Pancreas (tissue), 10 donors: ENCODE measurements at places on chromosomes 7 and 10. TPM values are rescaled to one million over a fixed set of nuclear protein-coding genes. Genes with fewer than 3 reads are reported as not detected.

GRCh38 chr7:131431289-131431688 is 103.6 kb downstream of the MKLN1 start:
- DNase-seq = peak; percentile 22

- DNase-seq = no peak
Measured at GRCh38 chr7:90951986-90952954, 312.0 kb upstream of the FZD1 start.

- no peak for DNase-seq
Measured at GRCh38 chr7:150969475-150969874, 8.6 kb downstream of the KCNH2 start.

- DNase-seq = no peak
Measured at GRCh38 chr10:117218654-117219053, 21.4 kb downstream of the KCNK18 start.

GRCh38 chr10:32199714-32200394 is 143.6 kb upstream of the KIF5B start:
- DNase-seq = peak; percentile 41

TIMM23B gene
- total RNA-seq = 10.8 TPM

LOXL4 gene
- 12.5 TPM for total RNA-seq

GRCh38 chr10:101301111-101301731 is 52.7 kb upstream of the BTRC start:
- peak; percentile 30 for DNase-seq

CADPS2 gene
- total RNA-seq = 17.3 TPM

DNA sequence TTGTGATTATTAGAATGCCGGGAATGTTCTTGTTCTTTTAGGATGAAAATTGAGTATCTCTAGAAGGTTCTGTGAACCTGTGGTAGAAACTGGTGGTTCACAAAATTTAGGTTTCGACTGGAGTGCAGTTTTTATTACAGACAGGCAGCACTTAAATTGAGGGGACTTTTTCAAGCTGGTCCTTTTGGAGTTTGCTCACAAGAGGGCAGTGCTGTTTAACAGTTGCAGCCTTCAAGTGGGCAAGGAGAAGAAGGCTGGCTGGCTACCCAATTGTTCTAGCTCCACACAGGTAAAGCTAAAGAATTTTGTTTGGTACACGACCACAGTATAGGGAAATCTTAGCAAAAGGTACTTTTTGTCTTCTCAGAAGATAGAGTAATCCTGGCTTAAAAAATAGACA is 233.6 kb downstream of the SNX13 start:
- DNase-seq = peak; percentile 11

- DNase-seq = peak; percentile 35
Measured at GRCh38 chr7:99002148-99002826, 124.0 kb downstream of the TRRAP start.

HOXA4 gene
- total RNA-seq = 0.19 TPM

- peak; percentile 93 for DNase-seq
Measured at GRCh38 chr10:86017841-86018734, 348.5 kb downstream of the GRID1 start.

ZWINT gene
- total RNA-seq = 1.1 TPM

DNA sequence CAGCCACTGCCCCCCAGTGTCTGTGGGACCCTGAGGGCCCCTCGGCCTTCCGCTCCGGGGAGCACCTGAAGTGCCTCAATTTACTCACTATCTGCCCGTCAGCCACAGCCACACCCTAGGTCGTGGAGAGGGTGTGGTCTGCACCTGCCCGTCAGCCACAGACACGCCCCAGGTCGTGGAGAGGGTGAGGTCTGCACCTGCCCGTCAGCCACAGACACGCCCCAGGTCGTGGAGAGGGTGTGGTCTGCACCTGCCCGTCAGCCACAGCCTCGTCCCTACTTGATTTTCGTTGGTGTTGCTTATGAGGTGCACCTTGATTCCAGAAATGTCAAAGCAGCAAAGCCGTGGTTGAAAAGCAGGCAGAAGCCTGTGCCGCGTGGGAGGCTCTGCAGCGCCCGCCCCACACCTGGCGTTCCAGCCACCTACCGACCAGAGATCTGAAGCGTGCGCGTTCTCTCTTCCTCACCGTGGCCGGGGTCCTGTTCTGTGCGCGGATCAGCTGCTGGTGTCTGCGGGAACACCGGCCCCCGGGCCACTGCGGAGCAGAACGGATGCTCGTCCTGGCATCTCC is 101.6 kb downstream of the DYNC2I1 start:
- DNase-seq = no peak

PTPN20 gene
- 3.4 TPM for total RNA-seq

DNA sequence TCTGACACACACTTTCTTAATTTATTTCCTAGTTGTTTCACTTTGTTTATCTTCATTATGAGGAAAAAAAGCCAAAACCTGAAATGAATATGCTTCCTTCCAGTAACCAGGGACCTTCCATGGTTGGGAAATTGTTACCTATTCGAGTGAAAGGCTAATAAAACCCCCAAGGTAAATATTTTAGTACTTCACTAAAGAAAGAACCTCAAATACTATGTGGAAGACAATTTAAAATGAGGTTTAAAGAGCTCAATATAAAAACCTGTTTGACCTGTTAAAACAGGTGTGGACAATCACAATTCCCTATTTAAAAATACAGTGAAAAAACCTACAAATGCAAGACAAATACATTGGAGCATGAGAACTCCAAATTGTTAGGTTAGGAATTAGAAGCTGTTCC is 192.6 kb downstream of the CFTR start:
- no peak for DNase-seq

PRKCQ gene
- total RNA-seq = 3.1 TPM

- no peak for DNase-seq
Measured at GRCh38 chr10:119243967-119244366, 36.6 kb downstream of the GRK5 start.

DNA sequence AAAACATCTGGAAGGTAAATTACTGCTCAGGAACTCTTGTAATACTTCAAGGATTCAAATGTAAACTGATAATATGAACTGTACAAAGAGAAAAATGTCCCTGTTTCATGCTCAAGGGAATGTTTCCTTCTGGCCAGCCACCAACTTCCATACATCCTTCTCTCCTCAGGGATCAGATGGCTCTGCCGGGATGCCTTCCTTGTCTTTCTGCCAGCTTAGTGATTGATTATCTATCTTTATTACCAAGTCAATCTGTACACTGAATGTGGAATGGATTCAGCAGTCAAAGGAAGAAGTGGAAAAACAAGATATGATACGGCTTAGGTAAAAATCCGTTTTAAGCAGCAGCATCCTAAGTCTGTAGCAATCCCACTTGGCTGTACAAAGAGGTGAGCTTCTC is 178.3 kb downstream of the PTN start:
- no peak for DNase-seq

GRCh38 chr10:11525503-11525902 is 85.9 kb downstream of the USP6NL start:
- DNase-seq = no peak

GRCh38 chr10:52984169-52984568 is 211.6 kb upstream of the MBL2 start:
- no peak for DNase-seq

GRCh38 chr7:47181746-47182361 is 400.1 kb downstream of the TNS3 start:
- peak; percentile 88 for DNase-seq

TRIM73 gene
- 3.0 TPM for total RNA-seq

GRCh38 chr7:101593556-101593955 is 35.5 kb downstream of the MYL10 start:
- no peak for DNase-seq

DNA sequence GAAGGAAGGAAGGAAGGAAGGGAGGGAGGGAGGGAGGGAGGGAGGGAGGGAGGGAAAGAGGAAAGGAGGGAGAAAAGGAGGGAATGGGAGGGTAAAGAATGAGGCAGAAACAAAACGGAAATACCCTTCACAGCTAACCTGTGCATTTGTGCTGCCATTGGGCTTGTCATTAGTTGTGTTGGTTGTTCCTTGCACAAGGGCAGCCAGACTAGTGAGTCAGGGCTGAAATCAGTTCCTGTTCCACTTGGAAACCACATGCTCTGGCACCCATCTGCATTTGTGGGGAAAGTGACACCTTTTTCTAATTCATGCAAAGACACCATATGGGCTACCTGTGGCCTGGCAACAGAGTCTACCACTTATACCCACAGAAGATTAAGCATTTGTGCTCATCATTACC is 1004.0 kb upstream of the C7orf33 start:
- DNase-seq = no peak

GRCh38 chr7:105600720-105601550 is 19.6 kb upstream of the EFCAB10 start:
- DNase-seq = no peak

AGAP9 gene
- 8.0 TPM for total RNA-seq

DNA sequence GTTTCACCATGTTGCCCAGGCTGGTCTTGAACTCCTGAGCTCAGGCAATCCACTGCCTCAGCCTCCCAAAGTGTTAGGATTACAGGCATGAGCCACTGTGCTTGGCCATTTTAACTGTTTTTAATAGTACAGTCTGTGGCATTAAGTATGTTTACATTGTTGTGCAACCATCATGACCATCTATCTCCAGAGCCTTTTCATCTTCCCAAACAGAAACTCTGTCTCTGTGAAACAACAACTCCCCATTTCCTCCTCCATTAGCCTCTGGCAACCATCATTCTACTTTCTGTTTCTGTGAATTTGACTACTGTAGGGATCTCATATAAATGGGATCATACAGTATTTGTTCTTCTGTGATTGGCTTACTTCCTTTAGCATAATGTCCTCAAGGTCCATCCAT is 48.3 kb upstream of the SEPHS1 start:
- DNase-seq = no peak
